ENCODE measurements at places on chromosomes 12 and 14. TPM values are rescaled to one million over a fixed set of nuclear protein-coding genes. Genes with fewer than 3 reads are reported as not detected.

Gene FGF6
- total RNA-seq = not detected

Gene CMA1
- total RNA-seq = not detected

Gene PTPRR
- not detected for total RNA-seq

Gene SLC25A47
- not detected for total RNA-seq

Gene FGD4
- 0.91 TPM for total RNA-seq

Gene TARBP2
- 29.3 TPM for total RNA-seq

Gene POP5
- total RNA-seq = 26.8 TPM

Gene CLEC2A
- total RNA-seq = not detected

Gene CLEC12A
- total RNA-seq = 4.6 TPM

Gene TAS2R19
- 1.4 TPM for total RNA-seq

Gene TMEM229B
- total RNA-seq = 12.7 TPM

Gene FAM181A
- not detected for total RNA-seq

Gene CARMIL3
- 0.31 TPM for total RNA-seq

Gene VDR
- 4.5 TPM for total RNA-seq

Gene HCAR3
- 1.3 TPM for total RNA-seq

Gene CCDC175
- 0.39 TPM for total RNA-seq

Gene PDE3A
- total RNA-seq = 0.07 TPM

Gene LRRC43
- not detected for total RNA-seq

Gene SLC4A8
- 0.83 TPM for total RNA-seq

Gene EXOC5
- total RNA-seq = 28.7 TPM

Gene FAM186B
- 0.37 TPM for total RNA-seq

Gene CRIP1
- 451 TPM for total RNA-seq

Gene AQP6
- not detected for total RNA-seq

Gene LRRK2
- total RNA-seq = 1.1 TPM

Gene GLIPR1L1
- total RNA-seq = not detected

Gene CKAP4
- total RNA-seq = 12.4 TPM

Gene OVCH1
- total RNA-seq = not detected

Gene LRFN5
- total RNA-seq = not detected

Measured in T-helper 17 cell (primary cell).